ENCODE measurements at places on chromosomes 13 and 19.
A peak's percentile ranks its signal among the peaks of the same experiment; 100 is the strongest.

DNA sequence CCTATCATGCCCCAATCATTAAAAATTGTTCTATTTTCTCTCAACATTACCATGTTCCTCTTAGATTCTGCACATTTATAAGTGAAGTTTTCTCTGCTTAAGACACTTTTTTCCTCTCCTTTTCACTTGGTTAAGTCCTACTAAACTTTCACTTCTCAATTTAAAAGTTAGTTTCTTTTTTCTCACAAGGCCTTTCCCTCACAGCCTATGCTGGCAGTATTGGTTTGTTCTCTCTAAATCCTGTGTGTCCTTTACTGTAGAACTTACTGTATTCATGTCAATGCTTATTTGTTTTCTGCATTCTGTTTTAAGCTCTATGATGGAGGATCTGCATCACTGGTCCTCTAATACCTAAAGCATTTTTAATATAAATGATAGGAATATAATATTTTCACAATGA is 2816.6 kb downstream of the PCDH9 start:
- no peak for DNase-seq

DNA sequence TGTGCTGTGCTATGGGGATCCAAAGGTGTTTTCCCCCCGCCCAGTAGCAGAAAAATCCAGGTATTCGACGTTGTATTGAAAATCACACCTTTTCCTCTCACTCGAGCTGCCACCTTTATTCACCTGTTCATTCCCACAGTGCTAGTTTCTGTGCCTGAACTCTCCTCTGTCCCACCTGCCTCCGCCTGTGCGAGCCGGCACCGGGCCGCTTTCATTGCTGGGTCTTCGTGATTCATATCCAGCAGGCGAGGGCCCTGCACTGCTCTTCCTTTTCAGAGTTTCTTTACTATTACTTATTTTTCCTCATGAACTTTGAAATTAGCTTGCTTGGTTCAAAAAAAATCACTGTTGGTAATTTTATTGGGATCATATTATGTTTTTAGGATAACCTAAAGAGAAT is 42.4 kb upstream of the SOX1 start:
- DNase-seq: no peak

DNA sequence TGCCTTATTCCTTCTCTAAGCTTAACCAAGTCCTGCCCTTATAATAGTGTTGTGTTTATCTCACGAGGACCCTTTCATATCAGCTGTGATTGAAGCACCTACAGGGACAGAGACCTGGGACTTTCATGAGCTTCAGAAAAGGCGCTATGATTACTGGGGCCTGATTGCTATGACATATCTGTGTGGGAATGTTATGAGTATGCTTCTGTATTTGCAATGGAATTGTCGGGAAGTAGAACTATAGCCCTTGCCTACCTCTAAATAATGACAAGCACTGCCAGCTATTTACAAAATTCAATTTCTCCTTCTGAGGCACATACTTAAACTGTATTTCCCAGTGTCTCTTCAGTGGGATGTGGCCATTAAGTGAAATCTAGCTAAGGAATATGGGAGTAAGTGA is 191.5 kb downstream of the LHFPL6 start:
- DNase-seq: no peak

DNA sequence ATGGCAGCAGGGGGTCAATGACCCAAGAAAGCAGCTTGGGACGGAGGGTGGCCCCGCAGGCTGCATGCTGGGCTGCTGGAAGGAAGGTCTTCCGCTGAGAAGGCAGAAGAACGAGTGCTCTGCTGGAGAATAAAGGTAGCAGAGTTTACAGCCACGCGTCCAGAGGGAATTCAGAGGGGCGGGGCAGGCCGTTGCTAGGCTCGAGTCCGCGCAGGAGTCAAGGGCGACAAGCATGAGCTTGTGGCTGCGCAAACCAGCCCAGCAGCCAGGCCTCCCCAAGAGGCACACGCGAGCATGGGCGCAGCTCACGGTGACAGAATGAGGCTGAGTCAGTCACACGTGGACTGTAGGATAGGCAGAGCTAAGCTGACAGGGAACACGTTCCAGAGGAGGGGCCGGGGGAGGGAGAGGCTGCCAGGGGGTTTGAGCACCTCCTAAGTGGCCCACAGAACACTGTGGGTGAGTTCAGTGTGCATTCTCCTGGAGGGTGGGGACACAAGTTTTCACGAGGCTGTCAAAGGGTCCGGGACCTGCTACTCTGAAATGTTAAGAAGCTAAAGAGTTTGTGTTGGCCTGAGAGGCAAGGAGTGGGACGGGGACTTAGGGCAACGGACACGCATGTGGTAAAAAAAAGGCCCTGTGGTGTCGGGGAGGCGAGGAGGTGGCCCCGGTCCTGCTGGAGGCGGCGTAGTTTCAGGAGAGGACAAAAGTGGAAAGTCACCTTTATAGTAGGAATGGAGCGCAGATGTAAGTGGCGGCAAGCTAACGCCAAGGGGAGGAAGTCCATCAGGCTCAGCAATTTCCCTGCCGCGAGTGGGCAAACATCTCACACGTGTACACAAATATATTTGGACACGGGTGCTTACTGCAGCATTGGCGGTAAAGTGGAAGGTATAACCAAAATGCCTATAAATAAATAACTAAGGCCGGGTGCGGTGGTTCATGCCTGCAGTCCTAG is 17.7 kb downstream of the RFX2 start:
- DNase-seq: peak; percentile 73

DNA sequence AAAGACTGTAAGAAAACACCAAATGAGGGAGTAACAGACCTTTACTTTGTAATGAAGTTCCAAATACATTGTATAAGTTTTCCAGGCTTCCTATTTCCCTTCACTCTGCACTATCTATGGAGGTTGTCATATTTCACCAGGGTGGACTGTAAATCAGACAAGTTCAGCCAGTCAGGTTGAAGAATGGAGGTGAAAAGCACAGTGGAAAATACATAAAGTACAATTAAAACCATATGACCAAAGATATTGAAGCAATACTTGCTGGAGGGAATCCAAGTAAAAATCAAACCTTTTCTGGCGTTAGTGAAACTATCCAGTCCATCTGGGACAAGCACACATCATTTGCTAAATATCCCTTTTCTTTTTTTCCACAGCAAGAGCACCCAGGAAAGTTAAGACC is 3.2 kb downstream of the LHFPL6 start:
- no peak for DNase-seq

DNA sequence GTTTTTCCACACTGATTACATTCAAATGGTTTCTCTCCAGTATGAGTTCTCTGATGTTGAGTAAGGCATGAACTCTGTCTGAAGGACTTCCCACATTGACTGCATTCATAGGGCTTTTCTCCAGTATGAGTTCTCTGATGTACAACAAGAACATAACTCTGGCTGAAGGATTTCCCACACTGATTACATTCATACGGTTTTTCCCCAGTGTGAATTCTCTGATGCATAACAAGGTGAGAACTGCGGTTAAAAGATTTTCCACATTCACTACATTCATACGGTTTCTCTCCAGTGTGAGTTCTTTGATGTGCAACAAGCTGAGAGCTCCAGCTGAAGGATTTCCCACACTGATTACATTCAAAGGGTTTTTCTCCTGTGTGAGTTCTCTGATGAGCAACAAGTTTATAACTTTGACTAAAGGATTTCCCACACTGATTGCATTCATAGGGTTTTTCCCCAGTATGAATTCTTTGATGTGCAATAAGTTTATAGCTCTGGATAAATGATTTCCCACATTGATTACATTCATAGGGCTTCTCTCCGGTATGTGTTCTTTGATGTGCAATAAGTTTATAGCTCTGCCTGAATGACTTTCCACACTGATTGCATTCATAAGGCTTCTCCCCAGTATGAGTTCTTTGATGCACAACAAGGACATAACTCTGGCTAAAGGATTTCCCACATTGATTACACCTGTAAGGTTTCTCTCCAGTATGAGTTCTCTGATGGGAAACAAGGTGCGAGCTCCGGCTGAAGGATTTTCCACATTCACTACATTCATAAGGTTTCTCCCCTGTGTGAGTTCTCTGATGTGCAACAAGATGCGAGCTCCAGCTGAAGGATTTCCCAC is 23.5 kb downstream of the ZNF180 start:
- no peak for DNase-seq

DNA sequence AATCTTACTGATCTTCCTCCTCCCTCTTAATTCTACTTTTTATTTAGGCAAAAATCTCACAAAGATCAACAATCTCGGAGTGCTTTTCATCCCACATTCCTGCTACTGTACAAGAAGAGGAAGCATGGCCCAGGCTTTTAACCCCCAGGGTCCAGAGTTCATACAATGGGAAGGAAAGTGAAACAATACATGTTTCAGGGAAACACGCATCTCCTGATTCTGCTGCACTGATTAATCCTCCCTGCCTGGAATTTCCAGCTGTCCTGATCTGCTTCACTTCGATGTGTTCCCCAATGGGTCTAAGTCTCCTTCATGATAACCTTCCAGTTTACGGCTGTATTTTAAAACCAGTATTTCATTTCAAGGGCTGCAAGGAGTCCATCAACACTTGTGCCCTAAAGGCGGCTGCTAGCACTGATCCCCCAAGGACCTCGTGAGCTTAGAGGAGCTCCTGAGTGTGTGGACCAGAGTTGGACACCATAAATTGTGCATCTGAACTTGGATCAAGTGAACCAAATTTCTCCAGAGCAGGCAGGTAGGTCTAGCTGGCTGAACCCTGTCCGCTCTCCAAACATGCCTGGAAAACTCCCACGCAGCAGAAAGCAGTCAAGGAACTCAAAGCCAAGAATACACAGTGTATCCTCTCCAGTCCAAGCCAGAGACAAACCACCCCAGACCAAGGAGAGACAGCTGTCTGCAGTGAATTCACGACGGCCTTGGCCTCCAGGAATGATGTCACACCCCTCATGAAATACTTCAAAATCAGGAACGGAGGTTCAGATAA is 44.3 kb downstream of the COL4A1 start:
- DNase-seq: no peak

DNA sequence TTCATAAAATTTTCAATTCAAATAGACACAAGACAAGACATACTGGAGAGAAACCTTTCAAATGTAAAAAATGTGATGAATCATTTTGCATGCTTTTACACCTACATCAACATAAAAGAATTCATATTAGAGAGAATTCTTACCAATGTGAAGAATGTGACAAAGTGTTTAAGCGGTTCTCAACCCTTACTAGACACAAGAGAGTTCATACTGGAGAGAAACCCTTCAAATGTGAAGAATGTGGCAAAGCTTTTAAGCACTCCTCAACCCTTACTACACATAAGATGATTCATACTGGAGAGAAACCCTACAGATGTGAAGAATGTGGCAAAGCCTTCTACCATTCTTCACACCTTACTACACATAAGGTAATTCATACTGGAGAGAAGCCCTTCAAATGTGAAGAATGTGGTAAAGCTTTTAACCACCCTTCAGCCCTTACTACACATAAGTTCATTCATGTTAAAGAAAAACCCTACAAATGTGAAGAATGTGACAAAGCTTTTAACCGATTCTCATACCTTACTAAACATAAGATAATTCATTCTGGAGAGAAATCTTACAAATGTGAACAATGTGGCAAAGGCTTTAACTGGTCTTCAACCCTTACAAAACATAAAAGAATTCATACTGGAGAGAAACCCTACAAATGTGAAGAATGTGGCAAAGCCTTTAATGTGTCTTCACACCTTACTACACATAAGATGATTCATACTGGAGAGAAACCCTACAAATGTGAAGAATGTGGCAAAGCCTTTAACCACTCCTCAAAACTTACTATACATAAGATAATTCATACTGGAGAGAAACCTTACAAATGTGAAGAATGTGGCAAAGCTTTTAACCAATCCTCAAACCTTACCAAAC is 24.6 kb upstream of the ZNF431 start:
- DNase-seq: no peak

- DNase-seq: no peak
These were observed 4.9 kb upstream of the HSPH1 start for GRCh38 chr13:31166591-31166990.

DNA sequence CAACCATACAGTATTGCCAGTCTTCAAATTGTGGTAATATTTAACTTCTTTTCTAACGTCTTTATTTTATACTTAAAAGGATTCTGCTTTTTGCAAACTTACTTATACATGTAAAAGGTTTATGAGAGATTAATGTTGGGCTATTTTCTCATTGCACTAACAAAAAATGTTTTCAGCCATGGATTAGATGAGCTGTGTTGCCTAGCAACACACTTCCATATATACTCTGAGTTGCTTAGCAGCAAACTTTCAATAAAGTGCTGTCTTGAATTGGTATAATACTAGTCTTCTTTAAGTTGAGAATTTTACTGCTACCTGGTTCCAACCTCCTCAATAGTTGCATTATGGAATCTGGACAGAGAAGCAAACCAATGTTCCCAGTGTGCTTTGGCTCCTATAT is 777.4 kb upstream of the PCDH9 start:
- DNase-seq: no peak

DNA sequence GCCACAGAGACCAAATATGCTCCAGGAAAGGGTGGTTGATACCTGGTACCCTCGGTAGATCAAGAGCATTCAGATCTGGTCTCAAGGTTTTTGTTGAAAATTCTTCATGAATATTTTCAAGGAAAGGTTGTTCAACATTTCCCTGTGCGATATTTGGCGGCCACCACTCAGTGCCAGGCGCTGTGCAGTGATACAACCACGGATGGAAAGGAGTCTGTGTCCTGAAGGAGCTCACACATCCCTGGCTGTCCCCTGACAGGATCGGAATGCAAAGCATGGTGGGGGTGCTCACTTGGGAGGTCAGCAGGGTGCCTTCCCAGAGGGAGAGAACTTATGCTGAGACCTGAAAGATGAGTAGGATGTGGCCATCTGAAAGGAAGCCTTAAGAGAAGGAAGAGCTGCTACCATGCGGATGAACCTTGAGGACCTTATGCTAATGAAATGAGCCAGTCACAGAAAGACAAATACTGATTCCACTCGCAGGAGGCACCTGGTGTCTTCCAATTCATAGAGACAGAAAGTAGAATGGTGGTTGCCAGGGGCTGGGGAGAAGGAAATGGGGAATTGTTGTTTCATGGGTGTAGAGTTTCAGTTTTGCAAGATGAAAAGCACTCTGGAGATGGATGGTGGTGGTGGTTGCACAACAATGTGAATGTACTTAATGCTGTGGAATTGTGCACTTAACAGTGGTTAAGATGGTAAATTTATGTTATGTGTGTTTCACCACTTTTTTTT is 41.6 kb downstream of the HSPH1 start:
- no peak for DNase-seq

- no peak for DNase-seq
These were observed 6.5 kb downstream of the CCNA1 start for GRCh38 chr13:36438594-36439483.

- no peak for DNase-seq
These were observed 274.7 kb downstream of the DNAJC15 start for GRCh38 chr13:43297967-43298678.

GRCh38 chr13:75797719-75798118 is 161.6 kb downstream of the LMO7 start:
- DNase-seq: no peak

- no peak for DNase-seq
These were observed 11.5 kb upstream of the OXGR1 start for GRCh38 chr13:97005625-97006262.

DNA sequence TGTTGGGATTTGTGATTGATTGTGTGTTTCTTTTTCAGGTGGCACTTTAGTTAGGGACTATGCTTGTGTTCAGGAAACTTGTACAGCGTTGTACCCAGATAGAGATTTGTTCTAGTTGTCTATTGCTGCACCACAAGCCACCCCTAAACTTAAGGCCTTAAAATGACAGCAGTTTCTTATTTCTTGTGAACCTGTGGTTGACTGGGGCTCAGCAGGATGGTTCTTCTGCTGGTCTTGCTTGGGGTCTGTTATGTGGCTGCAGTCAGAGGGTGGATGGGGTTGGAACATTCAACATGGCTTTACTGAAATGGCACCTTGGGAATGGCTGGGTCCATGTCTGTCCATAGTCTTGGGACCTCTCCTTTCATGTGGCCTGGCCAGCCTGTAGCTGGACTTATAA is 28.3 kb downstream of the SIPA1L3 start:
- no peak for DNase-seq

All from stromal cell of bone marrow (primary cell).